ENCODE measurements at places on chromosomes 1 and 21.

GRCh38 chr1:188719735-188720134 is 1757.9 kb downstream of the BRINP3 start:
- DNase-seq, result no peak

- DNase-seq, result no peak
Measured at GRCh38 chr1:3477241-3477995, 23.0 kb downstream of the ARHGEF16 start.

DNA sequence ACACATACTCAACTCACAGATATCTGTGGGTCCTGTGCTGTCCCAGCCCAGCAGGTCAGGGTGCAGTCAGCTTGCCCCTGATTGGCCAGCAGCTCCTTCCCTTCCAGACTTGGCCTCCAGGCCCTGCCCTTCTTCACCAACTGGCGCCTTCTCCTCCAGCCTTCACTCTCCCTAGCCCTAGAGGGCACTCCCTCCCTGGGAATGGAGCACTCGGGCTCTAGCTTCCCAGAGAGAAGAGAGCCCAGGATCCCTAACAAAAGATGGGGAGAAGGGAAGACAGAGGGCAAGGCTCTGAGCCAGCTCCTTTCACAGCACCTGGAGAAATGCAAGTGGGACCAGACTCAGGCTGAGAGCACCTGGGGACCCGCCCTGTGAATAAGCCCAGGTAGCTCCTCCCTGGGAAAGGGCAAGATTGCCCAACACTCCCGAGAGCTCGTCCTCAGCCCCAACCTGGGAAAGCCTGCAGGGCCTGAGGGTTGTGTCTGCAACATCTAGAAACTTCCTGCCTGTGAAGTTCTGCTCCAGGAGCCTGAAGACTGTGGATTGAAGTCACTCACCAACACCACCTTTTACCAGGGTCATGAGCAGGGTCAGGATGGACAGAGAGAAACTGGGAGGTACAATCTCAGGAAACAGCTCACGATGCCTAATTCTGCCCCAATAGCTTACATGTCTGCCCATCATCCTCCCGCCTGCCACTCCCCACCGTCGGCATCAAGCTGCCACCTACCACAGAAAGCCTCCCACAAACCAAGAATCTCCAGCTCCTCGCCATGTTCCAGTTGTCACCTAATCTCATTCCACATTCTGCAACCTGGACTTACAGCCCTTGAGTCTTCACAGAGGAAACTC is at the start of gene PGLYRP4:
Gene PGLYRP4, minus strand, starts transcription at position 331 of the 852 bp plus-strand sequence. CDS start 909 bp downstream, outside the sequence.
- DNase-seq, result no peak

DNA sequence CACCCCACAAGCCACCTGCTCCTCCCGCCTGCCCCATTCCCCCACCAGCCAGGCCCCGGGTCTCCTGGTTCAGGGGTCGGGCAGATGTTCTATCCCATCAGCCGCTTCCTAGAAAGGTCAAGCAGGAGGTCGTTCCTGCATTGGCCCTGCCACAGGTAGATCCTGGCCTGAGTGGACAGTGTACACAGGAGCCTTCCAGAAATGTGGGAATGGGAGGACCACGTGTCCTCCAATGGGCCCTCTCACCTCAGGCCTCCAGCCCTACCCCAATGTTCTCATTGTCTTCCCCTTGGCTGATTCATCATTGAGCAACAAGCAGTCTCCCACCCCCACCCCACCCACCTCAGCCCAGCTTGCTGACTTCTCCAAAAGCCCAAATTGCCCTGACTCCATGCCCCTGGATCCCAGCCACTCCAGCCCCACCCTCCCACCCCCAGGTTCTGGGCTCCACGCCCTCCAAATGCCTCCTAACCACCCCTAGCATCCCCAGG is 2.1 kb downstream of the S100A16 start:
- DNase-seq, result peak; percentile 20

DNA sequence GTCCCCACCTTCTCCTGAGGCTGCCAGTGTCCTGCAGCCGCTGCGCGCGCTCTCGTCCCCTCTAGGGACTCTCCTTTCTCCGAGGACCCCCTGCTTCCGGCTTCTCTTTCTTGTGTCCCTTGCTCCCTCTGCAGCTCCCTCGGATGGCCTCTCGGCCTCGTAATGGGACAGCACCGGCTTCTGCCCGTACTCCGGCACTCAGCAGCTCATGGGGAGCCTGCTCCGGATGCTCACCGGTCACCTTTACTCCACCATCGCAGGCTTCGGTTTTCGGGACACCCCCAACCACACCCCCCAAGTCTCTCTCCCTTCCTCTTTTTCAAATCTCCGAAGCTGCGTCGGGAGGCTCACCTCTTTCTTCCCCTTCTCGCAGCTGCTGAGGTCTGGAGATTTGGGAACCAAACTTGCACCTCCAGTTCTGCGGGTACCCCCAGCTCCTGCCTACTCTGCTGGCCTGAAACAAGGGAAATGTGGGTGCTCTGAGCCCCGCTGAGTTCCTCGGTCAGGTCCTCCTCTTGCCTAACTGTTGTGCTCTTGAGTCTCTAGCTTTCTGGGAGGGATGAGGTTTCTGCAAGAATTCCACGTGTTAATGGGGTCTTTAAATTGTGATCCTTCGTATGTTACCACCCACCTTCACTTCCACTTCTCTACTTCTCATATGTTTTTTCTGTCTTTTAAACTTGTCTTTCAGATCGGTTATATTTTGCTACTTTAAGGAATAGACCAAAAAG is 930 bp downstream of the CDC14A start:
- DNase-seq, result peak; percentile 17

- no peak for DNase-seq
Measured at GRCh38 chr1:168693872-168694238, 35.2 kb downstream of the DPT start.

- DNase-seq, result no peak
Measured at GRCh38 chr1:94332516-94332915, 85.7 kb upstream of the ABCD3 start.

GRCh38 chr1:80427881-80428280 is 1372.9 kb upstream of the ADGRL2 start:
- DNase-seq, result no peak

DNA sequence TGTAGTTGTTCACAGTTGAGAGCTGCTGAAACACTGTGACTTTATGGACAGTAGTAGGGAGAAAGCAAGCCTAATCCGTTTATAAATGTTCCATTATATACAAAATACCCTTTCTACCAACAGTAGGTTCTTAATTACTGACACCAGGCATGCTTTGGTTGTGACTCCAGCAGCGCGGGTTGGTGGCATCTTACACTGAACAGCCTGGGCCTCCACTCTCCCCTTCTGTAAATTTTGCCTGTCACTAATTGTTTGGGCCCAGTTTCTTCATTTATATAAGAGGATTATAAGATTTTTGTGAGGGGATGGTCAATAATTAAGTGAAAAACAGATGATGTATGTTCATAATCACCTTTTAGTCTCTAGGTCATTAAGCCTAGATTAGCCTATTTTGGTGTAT is 58.2 kb downstream of the ITSN1 start:
- no peak for DNase-seq

DNA sequence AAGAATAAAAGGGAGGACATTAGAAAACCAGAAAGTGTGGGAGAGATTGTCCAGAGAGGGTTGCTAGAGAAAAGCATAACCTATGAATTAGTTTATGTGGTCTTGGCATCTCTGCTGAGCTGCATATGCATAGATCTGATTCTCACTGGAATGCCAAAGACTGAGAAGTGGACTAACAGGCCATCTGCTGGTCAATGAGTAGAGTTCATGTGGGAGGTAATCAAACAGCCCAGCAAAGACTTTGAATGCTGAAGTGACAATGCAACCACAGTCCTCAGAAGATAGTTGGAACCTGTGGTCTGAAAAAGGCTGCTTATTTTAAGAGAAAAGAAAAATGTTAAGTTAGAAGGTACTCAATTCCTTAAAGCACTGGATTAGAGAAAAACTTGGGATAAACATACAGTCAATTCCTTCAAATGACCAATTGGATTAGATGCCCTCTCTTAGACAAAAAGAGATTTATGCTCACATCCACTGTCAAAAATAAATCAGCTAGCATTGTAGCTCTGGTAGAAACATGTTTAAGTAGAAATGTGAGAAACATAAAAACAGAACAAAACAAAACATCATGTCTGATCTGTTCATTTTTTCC is 382.8 kb downstream of the AMY1C start:
- peak; percentile 1 for DNase-seq

Measured in fibroblast of skin of scalp (primary cell).